Testis (tissue), 5 donors: ENCODE measurements at places on chromosomes 3 and 15.
A peak's percentile ranks its signal among the peaks of the same experiment; 100 is the strongest.

GRCh38 chr3:170137986-170138385, 43.5 kb downstream of the PHC3 start:
- H3K4me1 ChIP-seq = no peaks in the 10 kb centered on the region
- no peaks in the 10 kb centered on the region for H3K27me3 ChIP-seq
- no peaks in the 10 kb centered on the region for H3K36me3 ChIP-seq
- no peak for DNase-seq

DNA sequence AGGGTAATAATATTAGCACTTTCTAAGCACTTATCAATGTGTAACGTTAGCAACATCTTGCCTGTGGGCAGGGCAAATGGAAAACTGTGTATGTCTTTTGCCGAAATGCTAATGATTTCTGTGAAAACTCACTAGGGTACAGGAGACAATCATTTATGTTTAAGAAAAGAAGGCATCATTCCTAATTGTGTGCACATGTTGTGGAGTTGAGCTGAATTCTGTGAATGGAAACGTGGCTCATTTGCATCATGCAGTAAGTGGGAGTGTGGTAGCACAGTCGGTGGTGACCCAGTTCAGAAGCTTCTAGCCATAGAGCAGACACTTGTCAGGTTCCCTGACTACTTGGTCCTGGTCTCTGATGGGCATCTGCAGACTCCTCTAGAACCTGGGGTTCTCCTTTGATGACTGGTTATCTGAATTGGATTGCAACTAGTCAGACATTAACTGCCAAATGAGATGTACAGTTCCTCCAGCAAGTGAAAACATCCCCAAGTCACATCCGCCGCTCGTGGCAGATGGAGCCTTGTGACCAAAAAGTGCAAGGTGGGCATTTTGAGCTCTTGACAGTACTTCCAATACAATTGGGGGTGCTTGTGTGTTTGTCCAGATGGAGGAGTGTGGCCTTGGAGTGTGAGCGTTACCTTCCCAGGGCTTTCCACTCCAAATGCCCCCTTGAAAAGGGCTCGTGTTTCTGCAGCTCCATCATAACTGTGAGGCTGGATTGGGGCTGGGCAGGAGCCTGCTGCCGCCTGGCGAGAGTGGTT, 21.5 kb downstream of the MRPS25 start:
- H3K27me3 ChIP-seq = no peaks in the 10 kb centered on the region
- no peak overlapping the region for H3K4me3 ChIP-seq
- H3K4me1 ChIP-seq = peaks cover 14% of the 10 kb centered on the region
- no peaks in the 10 kb centered on the region for H3K36me3 ChIP-seq

DNA sequence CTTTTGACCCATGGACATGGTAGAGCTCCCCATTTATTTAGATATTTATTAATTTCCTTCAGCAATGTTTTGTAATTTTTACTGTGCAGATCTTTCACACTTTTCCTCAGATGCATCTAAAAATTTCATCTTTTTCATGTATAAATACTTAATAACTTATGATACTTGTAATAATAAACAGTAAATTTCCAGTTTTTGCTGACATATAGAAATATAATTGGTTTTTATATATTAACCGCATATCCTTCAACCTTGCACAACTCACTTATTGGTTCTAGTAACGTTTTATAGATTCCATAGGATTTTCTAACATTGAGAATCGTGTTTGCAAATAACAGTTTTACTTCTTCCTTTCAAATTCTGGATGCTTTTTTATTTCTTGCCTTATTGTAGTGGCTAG, 3.5 kb upstream of the ZNF621 start:
- no peak overlapping the region for H3K4me3 ChIP-seq
- no peaks in the 10 kb centered on the region for H3K36me3 ChIP-seq
- no peak overlapping the region for H3K27ac ChIP-seq

DNA sequence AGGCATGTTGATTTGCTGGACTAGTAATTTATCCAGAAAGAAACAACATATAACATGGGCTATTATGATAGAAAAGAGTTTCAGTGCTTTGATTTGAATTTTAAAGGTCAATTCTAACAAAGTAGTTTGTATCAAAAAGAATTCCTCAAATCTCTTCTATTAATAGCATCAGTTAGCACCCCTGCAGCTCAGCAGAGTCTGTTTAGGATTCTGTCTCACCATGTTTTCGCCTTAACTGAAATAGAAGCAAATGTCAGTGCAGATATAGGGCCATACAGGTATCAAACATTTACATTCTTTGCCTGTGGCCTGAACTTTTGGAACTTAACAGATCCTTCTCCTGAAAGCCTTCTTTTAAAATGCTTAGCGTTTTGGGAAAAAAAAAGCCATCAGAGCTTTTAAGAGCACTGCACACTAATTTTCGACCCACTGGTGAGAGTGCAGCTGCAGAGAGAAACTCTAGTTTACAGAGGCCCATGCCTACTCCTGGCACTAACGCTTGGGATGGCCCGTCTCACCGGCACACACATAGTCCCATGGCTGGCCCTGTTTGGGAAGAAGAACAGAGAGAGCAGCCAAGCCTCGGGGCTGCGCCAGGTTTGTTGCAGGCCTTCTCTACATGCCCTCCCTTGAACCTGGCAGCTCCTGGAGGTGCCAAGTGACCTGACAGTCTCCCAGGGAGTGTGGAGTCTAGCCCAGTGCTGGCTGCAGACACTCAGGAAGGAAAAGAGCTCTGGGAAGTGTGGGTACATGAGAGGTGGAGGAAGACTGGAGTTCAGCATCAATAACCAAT, 9.9 kb upstream of the PAQR9 start:
- H3K4me3 ChIP-seq = no peak overlapping the region
- H3K36me3 ChIP-seq = no peaks in the 10 kb centered on the region
- H3K27ac ChIP-seq = no peak overlapping the region
- DNase-seq = peak; percentile 28
- H3K27me3 ChIP-seq = no peaks in the 10 kb centered on the region

DNA sequence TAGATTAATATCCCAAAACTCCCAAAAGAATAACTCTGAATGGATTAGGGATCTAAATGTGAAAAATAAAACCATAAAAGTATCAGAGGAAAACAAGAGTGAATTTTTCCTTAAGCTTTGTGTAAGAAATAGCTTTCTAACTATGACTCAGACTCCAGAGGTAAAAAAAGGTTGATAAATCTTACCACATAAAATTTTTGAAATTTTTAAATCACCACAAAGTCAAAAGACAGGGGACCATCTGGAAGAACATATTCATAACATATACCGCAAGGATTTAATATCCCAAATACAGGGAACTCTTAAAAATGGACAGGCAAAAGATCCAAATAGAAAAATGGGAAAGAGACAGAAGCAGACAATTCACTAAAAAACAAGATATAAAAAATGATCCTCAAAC, 145.0 kb downstream of the ARNT2 start:
- no peak overlapping the region for H3K4me3 ChIP-seq
- DNase-seq = no peak
- no peaks in the 10 kb centered on the region for H3K36me3 ChIP-seq
- no peak overlapping the region for H3K27ac ChIP-seq
- H3K4me1 ChIP-seq = no peaks in the 10 kb centered on the region

DNA sequence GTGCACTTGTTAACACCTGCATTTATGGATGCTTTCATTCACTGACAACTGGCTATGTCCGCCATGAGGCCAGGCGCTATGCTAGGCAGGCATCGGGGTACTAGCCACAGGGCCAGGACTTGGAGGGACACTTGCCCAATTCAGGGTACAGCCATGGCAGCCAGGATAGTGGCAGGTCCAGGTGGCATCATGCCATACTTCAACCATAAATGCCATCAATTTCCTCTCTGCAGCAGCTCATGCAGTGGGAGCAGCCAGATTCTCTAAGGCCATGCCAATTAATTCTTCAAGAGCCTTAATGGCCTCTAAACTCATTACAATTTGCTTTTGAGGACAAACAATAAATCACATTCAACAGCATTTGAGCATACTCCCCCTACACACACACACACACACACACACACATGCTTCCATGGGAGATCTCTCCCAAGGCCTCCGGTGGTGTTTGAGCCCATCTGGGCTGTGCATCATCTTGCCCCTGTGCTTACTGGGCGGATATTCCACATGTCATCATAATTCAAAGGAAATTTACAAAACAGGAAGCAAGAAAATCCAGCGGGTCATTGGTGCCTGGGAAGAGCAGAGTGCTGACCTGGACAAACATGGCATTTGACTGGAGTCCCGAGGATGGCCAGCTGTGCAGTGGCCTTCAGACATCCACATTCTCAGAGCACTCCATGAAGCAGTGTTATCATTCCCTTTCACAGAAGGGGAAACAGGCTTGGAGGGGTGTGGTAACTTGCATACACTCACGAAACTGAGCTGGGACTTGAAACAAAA, 109.1 kb downstream of the IQSEC1 start:
- no peak overlapping the region for H3K4me3 ChIP-seq
- no peak overlapping the region for H3K27ac ChIP-seq
- peak; percentile 21 for DNase-seq
- peaks cover 31% of the 10 kb centered on the region for H3K4me1 ChIP-seq
- no peaks in the 10 kb centered on the region for H3K36me3 ChIP-seq
- H3K27me3 ChIP-seq = no peaks in the 10 kb centered on the region

DNA sequence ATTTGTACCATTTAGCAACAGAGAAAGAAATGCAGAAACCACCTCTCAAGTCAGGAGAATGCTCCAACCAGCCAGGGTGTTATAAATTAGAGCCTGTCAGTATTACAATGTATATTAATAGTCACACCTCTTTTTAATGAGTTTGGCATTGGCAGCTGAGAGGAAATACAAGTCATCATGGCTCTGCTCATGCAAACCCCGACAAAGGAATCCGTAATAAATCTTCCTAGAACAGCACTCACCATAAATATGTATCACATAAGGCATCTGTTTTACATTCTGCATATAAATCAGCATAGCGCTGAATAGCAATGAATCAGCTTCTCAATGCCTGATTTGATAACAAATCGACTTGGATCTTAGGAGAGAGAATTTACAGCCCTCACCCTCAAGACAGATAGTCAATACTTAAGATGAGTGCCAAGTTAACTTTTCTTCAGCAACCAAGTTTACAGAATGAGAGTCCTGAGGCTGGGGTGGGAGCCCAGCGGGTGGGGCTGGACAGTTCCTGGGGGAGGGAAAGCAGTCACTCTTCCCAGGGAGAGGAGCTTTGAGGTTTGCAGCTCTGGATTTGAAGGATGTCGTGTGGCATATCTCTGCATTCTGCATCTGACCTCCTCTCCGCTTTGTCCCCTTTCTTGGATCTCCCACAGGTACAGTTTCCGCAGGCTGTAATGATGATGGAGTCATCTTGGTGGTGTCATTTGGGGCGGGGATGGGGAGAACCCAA, 1034.4 kb upstream of the NR2F2 start:
- H3K27me3 ChIP-seq = no peaks in the 10 kb centered on the region
- DNase-seq = no peak
- no peak overlapping the region for H3K27ac ChIP-seq

DNA sequence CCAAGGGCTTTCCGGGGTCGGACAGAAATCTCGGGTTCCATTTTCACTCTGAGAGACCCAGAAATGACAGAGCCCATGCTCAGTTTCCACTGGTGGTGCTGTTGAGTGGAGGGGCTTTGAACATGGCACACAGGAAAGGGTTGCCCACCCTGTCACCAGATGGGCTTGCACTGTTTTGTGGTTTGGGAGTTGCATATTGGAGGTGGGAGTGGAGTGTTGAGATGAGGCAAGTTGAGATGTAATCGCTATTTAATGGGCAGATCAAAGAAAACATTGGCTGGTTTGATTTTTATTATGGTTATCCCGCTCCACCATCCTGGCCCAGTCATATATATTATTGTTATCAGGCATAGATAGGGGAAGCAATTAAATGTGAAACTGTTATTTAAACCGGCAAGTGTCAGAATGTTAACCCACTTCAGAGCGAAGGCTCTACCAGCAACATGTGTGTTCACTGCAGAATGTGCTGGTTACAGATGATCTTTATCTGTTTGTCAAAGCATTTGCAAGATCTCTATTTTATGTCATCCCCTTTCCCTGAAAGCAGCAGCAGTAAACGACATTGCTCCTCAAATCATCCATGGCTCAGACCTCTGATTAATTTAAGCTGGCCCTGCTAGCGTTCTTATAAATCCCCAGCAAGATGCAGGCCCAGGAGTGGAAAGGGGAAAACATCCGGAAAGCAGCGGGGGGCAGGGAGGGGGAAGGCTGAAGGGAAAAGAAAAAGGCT, 58.3 kb upstream of the TSEN2 start:
- no peak overlapping the region for H3K27ac ChIP-seq
- no peaks in the 10 kb centered on the region for H3K27me3 ChIP-seq
- no peak for DNase-seq

DNA sequence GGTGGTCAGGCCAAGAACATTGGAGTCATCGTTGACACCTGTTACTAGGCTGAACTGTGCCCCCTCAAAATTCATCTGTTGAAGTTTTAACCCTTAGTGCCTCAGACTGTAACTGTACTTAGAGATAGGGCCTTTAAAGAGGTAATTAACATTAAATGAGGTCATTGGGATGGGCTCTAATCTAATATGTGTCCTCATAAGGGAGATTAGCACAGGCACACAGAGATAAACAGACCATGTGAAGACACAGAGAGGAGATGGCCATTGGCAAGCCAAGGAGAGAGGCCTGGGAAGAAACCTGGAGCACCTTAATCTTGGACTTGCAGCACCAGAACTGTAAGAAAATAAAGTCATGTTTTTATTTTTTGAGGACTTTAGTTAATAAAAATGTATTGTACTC, 59.6 kb downstream of the PLCL2 start:
- no peaks in the 10 kb centered on the region for H3K27me3 ChIP-seq
- H3K27ac ChIP-seq = no peak overlapping the region
- no peaks in the 10 kb centered on the region for H3K4me1 ChIP-seq
- H3K4me3 ChIP-seq = no peak overlapping the region
- H3K36me3 ChIP-seq = no peaks in the 10 kb centered on the region

GRCh38 chr3:42696356-42697288, 6.0 kb downstream of the HHATL start:
- H3K27ac ChIP-seq = no peak overlapping the region
- no peaks in the 10 kb centered on the region for H3K27me3 ChIP-seq
- no peaks in the 10 kb centered on the region for H3K4me1 ChIP-seq
- H3K4me3 ChIP-seq = no peak overlapping the region
- peak; percentile 10 for DNase-seq

DNA sequence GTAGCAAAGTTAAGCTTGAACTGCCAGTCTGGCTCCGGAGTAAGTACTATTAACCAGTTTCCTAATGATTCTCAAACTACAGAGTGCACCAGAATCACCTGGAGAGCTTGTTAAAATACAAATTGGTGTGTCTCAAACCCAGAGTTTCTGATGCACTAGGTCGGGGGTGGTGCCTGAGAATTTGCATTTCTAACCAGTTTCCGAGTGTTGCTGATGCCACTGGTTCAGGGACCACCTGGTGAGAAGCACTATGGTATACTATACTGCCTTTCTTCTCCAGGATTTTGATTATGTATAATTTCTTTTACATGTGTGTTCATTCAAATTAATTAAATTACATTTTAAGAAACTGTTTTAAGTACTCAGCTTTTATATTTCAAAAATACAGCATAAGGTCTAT, 48.8 kb upstream of the PLSCR5 start:
- H3K27me3 ChIP-seq = no peaks in the 10 kb centered on the region
- H3K4me1 ChIP-seq = peaks cover 3% of the 10 kb centered on the region
- no peak overlapping the region for H3K27ac ChIP-seq
- no peak for DNase-seq
- no peak overlapping the region for H3K4me3 ChIP-seq

GRCh38 chr3:180704532-180704931, 25.2 kb upstream of the CCDC39 start:
- H3K36me3 ChIP-seq = no peaks in the 10 kb centered on the region
- H3K27me3 ChIP-seq = no peaks in the 10 kb centered on the region
- DNase-seq = no peak
